Stimulated activated CD4-positive, alpha-beta T cell treated with anti-CD3 and anti-CD28 coated beads, TNF-alpha, amount 100 ng/mL, for 48 hours (primary cell): ENCODE measurements at places on chromosomes 12 and 14.

GRCh38 chr12:94925729-94926128, 77.8 kb downstream of the NDUFA12 start:
- no peak for DNase-seq

DNA sequence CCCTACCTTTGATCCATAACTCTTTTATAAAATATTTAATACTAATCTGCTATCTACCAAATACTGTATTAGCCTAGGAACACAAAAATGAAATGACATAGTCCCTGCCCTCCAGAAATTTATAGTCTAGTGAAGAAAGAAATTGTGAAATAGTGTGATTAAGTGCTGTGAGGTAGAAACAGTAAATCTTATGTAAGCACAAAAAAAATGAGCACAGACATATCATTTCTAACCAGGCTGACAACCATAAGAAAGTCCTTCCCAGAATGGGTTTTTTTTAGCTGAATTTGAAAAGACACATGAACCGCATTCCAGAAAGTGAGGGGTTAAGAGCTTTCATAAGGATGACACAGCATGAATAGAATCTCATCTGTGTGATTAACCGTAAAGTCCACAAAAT, 145.9 kb downstream of the SOX5 start:
- DNase-seq = no peak

- DNase-seq = no peak
Observed at GRCh38 chr14:20746566-20746965, 879 bp downstream of the EDDM3A start.

- no peak for DNase-seq
Observed at GRCh38 chr12:22321018-22321605, 13.4 kb downstream of the ST8SIA1 start.

DNA sequence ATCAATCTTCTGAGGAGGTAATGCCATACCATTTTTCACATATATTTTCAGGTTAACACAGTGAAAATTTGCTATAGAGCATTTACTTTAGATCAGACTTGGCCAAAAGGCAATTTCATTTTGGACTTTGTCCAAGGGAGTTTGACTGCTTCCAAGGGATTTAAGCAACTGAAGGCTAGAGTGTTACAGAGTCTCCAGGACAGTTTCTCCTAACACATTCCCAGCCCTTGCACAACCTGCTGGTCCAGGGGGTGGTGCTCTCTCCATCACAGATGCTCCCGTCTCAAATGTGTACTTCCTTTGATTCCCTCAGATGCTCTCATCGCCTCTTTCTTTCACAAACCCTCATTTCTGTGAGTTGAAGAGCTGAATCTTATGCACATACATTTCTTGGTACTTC, 143.1 kb downstream of the TPH2 start:
- DNase-seq = no peak

- DNase-seq = no peak
Observed at GRCh38 chr14:99212646-99213045, 59.4 kb downstream of the BCL11B start.

DNA sequence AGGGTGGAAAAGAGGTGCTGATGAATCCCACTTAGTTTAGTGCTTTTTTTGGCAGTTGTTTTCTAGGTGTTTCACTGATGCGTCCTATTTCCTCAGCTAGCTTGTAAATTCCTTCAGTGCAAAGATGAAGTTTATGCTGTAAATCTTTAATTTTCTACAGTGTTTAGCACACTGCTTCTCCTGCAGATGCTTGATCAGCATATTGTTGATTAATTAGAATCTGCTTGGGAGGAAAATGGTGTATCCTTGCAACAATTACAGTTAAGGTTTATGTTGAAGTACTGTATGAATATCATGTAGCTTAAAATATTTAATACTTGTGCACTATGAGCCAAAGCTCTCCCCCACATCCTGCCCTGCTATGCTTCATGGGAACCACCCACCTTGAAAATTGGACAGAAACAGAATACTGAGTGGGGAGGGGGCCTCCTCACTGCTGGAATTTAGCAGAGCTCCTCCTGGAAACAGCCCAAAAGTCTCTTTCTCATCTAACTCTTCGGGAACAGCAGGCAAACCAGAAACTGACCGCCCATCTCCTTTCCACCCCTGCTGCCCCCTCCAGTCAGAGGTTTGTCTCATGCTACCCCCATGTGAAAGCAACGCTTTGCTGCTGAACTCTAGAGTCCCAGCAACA, 20.3 kb upstream of the DHRS4 start:
- DNase-seq = no peak

- peak; percentile 36 for DNase-seq
Observed at GRCh38 chr12:94109160-94109559, 39.2 kb upstream of the PLXNC1 start.

GRCh38 chr12:3921151-3921471, 47.9 kb upstream of the PARP11 start:
- no peak for DNase-seq

GRCh38 chr12:14846876-14847580, 3.7 kb upstream of the ART4 start:
- DNase-seq = no peak

GRCh38 chr12:113040722-113041171, 15.8 kb upstream of the DTX1 start:
- no peak for DNase-seq

- DNase-seq = no peak
Observed at GRCh38 chr12:93571925-93572711, at the start of gene SOCS2. SOCS2 (plus strand) TSS chr12:93572675; CDS start chr12:93572898, 223 bp downstream.

GRCh38 chr12:68932961-68933893, at the start of gene CPM:
CPM (minus strand) TSS chr12:68933171; CDS start chr12:68932837, 334 bp downstream.
- peak; percentile 45 for DNase-seq

- DNase-seq = no peak
Observed at GRCh38 chr12:69783365-69783764, 41.7 kb upstream of the MYRFL start.

DNA sequence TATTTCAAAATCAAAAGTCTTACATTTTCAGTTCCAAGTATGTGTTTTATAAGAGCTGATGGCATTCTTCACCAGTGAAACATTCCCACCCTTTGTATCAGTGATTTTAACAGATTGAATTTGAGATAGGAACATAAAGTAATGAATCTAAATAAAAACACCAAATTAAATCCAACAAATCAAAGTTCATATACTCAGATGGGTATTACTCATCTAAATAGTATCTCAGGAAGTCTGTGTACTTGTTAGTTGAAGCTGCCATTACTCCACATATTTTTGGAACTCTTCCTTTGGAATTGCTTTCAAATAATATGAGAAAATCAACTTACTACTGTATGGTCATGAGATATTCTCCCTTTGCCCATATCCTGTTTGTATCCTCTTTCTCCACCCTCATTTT, 89.1 kb downstream of the MIA2 start:
- no peak for DNase-seq

- no peak for DNase-seq
Observed at GRCh38 chr14:95056476-95056875, 100.9 kb downstream of the DICER1 start.
